ENCODE measurements at places on chromosomes 5 and 9.

DNA sequence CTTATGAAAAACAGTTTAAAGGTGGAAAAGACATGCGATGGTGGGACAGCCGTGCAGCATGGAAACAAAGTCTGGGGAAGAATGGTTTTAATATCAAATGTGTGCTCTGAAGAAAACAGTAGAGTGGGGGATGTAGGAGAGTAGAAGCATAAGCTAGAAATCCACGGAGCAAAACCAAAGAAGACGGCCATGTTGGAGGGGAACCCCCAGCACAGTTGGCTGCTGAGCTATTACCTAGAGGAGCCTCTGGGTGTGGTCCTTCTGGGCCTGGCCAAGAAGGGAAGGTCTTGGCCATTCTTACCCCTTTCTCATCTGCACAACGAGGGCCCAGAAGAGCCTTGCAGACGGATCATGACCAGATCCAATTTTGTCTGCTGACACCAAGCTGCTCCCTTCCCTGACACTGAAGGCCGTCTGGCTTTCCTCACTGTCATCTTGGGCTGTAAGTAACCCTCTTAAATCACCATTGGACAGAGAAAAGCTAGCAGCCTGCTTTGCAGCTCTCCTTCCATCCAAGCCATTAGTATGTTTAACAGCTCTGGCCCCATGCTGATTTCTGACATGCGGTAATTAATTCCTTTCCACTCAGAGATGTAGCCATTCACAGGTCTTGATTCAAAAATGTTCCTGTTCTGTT lies 189.5 kb downstream of the SEC61B start:
- no peak for DNase-seq

DNA sequence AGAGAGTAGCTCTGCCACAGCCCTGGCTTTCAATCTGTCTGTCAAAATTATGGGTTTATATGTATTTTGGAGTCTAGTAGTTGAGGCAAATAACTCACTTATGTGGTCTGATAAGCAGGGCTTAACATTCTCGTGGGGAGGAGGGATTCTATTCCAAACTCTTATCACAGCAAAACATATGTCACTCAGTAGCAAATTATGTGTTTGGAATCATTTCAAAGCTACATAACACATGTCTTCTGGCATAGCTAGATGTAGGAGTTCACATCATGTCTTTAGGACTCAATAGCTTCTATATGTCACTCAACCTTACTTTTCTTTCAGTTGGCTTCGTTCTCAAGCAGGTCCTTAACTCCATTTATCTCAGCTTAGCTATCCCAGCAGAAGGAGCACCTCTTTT lies 144.5 kb upstream of the SEMA6A start:
- no peak for DNase-seq

DNA sequence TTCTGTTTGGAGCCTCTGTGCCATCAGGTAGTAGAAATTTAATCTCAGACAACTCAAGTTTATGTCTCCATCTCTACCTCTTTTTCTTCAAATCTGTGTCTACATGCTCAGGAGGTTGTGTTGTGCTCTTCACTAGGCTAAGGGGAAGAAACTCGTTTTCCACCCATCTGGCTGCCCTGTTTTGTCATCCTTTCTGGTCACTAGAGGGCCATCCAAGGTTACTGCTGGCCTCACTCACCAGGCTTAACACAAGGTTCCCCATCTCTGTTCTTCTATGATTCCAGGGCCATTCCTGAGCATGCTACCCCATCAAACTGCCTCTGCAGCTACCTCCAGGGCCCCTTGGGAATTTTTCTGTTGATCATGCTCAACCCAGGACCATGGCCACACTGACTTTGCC lies 213.3 kb upstream of the FBXL7 start:
- DNase-seq, result no peak

DNA sequence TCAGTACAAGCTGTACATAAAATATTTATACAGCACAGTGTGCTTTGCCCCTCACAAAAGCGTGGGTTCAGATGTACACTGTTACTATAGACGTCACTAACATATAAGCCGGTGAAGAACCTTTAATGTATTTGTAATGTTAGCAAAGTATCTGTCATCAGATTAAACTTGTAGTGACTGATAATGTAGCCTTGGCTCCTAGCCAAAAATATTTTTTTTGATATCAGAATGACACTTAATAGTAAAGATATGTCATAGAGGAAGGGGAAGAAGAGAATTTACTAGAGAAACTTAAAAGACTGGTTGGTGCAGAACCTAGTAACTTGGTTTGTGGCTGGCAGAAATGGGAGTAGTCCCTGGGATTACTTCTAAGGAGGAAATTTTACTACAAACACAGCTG lies 258.7 kb upstream of the DMRT1 start:
- DNase-seq, result no peak

DNA sequence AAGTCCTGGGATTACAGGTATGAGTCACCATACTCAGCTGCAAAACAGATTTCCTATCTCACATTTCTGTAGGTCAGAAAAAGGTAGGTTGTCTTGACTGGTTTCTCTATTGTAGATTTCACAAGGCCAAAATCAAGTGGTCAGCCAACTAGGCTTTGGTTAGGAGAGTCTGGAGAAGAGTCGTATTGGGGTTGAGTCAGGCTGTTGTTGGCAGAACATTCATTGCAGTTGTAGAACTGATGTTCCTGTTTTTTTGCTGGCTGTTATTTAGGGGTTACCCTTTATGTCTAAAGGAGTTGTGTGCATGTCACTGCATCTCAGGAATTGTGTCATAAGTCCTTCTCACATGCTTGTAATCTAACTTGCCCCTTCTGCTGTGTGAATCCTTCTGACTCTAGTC lies 814.2 kb upstream of the GRAMD2B start:
- DNase-seq, result no peak

GRCh38 chr9:15484802-15485201 lies 26.0 kb downstream of the PSIP1 start:
- no peak for DNase-seq

GRCh38 chr5:75335952-75336614 lies 937 bp upstream of the HMGCR start:
- peak; percentile 49 for DNase-seq

GRCh38 chr5:68459810-68460139 lies 244.2 kb downstream of the PIK3R1 start:
- no peak for DNase-seq

- DNase-seq, result peak; percentile 18
Observed at GRCh38 chr5:79173626-79174025, 62.0 kb downstream of the BHMT start.

DNA sequence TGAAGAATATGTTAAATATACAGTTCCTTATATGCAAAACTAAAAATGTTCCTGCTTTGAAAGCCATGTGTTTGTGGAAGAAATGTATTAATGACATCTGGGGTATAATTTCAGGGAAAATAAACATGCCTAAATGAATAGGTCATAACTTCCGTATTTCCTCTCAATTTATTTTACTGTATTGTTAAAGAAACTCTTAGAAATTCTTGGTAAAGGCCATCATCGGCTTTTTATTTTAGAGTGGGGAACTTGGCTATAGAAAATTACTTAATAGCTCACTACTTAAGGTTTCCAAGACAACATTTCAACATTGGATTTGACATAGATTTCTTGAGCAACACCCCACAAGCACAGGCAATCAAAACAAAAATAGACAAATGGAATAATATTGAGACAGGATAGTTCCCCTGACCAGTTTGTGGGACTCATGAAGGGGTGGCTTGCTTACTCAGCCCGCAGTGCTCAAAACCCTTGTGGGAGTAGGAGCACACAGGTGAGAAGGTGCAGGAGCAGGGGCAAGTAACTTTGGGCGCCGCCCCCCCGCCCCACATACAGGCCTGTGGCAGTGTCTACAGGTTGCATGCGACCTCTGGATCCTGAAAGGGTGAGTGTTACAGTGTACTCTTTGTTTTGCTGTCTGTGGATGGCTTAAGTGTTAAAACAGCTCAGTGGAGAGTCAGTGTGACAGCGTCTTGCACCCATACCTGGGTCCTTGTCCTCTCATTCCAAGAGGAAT lies 891.4 kb upstream of the C9orf72 start:
- no peak for DNase-seq

- DNase-seq, result no peak
Observed at GRCh38 chr5:59354274-59354673, 539.3 kb downstream of the PDE4D start.

DNA sequence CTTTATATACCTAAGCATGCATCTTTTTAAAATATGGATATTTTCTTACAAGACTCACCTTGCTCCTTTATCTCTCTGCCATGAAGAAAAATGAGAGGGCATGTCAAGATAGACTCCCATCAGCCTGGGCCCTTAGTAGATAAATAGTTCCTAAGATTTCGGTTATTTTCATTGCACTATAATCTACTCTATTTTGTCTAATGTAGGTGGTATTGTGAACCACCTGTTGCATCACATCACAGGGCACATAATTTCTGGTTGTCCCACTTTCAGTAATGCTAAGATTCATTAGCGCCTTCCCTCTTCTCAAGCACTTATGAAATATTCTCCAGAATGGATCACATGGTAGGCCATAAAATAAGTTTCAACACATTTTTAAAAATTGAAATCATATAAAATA lies 202.5 kb upstream of the ADRA1B start:
- no peak for DNase-seq

DNA sequence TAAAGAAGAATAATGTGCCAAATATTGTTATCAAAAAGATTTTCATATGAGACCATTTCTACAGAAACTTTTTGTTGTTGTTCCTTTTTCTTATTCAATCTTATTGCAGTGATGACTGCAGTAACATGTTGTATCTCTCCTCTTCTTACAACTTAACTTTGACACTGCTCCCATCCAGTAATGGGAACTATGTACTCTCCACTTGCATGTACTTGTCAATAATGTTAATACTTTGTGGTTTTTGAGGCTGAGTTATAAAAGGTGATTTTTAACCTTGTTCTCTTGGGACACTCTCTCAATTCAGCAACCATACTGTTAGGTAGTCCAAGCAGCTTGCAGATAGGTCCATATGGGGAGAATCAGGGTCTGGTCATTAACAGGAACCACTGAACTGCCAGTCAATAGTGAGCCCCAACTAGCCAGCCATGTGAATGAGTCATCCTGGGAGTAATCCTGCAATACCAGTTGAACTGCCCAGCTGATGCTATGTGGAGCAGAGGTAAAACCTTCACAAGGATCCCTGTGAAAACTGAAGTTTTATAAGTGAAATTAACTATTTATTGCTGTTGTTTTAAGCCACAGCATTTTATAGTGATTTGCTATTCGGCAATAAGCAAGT lies 199.6 kb upstream of the DAB2 start:
- no peak for DNase-seq
